ENCODE measurements at places on chromosomes 3 and 15.

GRCh38 chr3:33221241-33221640 lies 2.6 kb upstream of the SUSD5 start:
- DNase-seq, result no peak

- no peak for DNase-seq
Observed at GRCh38 chr3:157042226-157042625, 117.7 kb downstream of the CCNL1 start.

- DNase-seq, result no peak
Observed at GRCh38 chr3:74127256-74127655, 487.2 kb downstream of the CNTN3 start.

DNA sequence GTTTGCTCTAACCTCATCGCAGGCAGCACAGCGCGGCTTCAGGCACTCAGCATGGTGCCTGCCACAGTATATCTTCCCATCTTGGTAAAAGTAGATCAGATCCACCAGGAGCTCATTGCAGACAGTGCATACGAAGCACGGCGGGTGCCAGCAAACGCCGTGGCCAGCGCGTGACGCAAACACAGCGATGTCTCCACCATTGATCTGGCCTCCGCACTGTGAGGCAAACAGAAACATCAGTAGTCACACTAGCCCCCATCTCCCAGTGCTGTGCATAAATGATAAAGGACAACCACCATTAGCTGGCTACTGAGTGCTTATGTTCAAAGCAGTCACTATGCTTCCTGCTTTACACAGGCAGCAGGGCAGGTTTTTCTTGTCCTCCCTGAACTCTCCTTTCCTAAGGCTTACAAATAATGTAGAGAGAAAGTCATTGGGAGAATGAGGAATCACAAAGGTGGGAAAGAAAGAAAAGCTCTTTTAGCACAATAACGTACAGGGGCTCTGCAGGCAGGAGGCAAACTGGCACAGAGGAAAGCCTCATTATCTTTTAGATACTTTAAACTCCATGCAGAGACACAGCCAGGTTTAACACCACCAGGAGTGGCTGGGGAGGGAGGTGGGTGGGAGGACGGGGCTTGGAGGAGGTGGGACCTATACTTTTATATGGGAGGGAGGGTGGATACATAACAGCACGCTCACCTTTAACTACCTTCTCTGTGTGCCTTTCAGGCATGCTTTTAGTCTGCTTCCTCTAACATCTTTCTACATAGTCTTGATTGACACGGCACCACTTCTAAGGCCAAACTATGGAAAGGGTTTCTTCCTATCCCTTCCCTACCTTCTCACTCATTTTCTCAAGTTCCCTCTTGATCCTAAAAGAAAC lies 67.9 kb downstream of the PRICKLE2 start:
- DNase-seq, result no peak

GRCh38 chr3:126197343-126197742 lies 17.0 kb upstream of the ALDH1L1 start:
- DNase-seq, result no peak

DNA sequence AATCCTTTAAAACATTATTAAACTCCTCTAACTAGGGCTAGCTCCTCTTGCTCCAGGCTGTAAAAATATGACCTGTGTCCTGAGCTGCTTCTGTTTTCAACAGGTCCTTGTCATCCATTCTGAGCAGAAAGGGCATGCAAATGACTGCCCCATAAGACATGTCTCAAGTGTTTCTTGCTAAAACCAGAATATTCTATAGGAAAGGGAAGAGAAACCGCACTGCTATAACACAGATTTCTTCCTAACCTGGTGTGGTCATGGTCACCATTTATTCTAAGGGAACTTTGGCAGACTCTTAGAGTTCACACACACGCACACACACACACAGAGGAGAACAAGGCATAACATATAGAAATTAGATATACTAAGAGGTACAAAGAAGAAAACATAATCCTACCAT lies 34.2 kb upstream of the B3GNT5 start:
- DNase-seq, result no peak

- DNase-seq, result no peak
Observed at GRCh38 chr3:180183346-180183745, 146.6 kb upstream of the PEX5L start.

- DNase-seq, result no peak
Observed at GRCh38 chr3:147462856-147463255, 53.7 kb downstream of the ZIC1 start.

- no peak for DNase-seq
Observed at GRCh38 chr3:55724821-55725220, 237.7 kb upstream of the WNT5A start.

DNA sequence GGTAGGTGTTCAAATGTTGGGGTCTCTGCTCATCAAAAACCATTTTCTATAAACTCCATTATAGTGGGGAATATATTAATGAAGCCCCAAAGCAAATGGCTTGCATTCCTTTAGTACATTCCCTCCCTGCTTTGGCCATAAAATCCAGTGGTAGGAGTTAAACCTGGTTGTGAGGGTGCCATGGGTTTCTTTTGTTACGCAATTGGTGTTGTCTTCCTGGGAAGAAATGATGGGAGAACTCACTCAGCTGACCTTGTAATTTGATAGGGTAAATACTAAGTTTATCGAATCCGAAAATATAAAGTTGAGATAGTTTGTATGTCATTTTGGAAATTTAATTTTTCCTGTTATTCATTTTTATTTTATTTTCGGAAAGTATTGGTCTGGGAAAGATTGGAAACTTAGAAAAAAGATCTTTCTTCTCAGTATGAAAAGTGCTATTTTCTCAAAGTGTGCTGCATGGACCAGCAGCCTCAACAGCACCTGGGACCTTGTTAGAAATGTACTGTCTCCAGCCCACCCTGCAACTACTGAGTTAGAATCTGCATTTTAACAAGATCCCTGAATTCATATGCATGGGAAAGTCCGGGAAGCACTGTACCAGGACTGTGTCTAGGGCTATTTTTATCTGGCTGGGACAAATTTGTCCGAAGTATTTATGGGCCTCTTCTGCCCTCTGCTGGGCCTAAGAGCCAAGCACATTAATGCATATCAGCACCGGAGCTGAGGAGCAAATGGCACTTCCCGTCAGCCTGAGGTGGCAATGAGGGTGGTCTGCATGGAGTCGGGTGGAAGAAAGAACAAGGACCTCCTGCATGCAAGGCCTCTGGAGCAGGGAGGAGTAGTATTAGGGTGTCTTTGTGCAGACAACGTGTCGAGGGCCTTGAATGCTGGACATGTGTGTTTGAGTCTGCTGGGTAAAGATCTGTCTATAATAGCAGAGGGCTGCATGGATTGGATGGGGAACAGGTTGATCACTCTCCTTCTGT lies 54.7 kb downstream of the FAM81A start:
- peak; percentile 8 for DNase-seq

GRCh38 chr3:129483870-129484269 lies 43.8 kb downstream of the IFT122 start:
- no peak for DNase-seq

GRCh38 chr3:60708191-60708975 lies 542.9 kb downstream of the FHIT start:
- DNase-seq, result no peak

DNA sequence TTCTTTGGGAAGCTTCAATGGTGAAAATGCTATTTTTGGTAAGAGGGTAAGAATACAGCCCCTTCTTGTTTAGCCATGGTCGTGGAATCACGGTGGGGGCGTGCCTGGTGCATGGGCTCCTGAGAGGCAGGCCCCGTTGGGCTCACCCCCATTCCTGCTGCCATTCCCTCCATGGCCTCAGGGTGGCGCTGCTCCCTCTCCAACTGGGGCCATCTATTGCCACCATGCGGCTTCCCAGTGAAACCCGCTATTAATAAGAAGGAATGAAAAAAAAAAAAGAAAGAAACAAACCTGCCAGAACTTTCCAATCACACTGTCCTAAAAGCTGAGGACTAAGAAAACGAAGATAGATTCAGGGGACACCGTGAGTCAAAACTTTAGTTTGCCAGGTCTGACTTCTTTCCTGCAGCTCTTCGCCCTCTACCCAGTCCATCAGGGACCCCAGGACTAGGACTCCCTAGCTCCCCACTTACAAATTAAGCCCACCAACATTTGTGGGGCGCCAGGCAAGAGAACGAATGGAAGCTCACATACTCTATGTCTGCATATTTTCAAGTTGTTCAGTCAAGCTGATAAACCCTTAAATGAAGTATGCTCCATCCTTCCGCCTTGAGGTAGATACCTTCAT lies 30.6 kb upstream of the ABHD2 start:
- DNase-seq, result peak; percentile 67

DNA sequence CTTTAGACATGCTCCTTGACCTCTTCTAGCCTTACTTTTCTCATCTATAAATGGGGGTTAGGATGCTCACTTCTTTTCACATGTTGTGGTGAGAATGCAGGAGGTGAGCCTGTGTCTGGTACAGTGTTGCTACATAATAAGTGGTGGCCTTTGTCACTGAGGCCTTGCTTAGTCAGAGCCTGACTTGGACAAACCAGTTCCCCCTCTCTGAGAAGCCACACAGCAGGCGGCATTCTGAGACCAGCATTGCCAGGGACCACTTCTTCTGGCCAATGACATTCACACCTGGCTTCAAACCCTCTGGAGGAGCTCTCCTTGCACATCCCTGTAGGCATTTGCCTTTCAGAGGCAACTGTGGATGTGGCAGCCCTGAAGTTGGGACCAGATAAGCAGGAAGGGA lies 95.7 kb downstream of the MINAR1 start:
- DNase-seq, result no peak

DNA sequence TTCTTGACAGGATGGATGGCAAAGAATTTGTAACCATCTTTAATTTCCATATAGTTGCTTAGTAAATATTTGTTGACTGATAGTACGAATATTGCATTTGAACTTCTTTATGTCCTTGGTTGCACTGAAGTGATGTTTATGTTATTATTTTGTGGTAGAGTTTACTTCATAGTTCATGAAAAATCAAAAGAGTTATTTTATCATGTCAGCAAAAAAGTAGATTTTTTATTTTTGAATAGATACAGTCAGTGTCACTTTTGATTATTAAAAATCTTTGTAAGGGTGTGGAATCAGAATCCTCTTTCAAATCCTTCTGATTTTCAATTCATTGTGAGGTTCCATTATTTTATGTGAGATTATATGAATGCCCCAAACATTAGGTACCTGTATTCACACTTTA lies 35.0 kb downstream of the FILIP1L start:
- DNase-seq, result no peak

- DNase-seq, result no peak
Observed at GRCh38 chr3:81837071-81837593, 75.7 kb upstream of the GBE1 start.

- no peak for DNase-seq
Observed at GRCh38 chr3:125479091-125479490, 40.9 kb downstream of the SNX4 start.

DNA sequence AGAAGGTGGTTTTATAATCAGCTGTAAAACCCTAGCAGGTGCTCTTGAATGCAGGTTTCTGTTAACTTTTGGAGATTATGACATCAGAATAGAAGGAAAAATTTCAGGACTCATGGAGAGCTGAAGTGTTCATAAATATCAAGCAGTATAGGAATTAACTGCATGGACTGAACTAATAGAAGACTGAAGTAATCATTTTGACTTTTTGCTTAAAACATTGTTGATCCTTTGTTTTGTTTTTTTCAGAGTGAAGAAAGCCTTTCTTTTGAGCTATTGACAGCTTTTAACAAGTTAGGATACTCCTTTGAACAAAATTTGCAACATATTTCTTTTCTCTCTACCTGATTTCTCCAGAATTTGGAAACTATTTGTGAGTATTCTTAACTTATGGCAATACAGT lies 70.6 kb upstream of the DAZL start:
- DNase-seq, result no peak

DNA sequence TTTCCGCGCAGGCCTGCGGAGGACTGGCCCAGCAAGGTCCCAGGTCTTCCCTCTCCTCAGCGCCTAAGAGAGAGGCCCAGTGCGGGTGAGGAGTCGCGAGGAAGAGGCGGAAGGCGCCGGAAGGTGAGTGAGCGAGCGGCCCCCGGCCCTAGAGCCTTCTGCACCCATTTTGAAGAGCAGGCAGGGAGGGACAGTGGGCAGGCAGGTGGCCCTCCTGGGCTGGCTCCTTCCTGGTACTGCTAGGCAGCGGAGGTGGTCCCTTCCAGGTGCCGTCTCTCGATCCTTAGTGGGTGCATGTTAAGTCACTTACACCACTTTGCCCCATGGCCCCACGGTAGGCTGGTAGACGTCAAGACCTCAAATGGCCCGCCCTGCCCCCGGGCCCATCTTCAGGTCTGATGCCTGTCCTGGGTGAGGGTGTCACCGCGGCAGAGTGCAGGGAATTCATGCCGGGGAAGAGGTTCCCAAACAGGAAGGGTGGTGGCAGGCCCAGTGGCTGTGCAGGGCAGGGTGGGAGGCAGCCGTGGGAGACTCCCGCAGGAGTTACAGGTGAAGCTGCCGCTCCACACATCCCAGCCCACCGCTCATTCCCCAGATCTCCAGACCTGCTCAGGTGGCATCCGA lies 14.4 kb downstream of the PAK6 start:
- no peak for DNase-seq

DNA sequence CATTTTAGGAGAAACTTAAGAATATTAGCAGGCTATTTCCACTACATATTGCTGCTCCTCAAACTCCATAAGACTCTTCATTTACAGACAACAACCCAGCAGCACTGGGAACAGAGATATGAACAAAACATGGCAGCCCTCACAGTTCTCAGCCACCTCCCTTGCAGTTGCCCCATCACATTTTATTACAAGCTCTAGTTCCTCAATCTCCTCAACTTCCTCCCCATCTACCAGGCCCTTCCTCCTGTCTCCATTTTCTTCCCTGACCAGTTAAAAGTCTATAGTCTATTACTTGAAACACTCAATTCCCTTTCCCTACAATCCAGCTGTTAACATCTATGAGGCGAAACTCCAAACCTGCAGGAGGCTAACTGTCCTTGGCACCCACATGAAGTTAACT lies 412.5 kb downstream of the TBC1D5 start:
- DNase-seq, result no peak

GRCh38 chr15:78752492-78753358 lies 58.5 kb downstream of the ADAMTS7 start:
- no peak for DNase-seq

DNA sequence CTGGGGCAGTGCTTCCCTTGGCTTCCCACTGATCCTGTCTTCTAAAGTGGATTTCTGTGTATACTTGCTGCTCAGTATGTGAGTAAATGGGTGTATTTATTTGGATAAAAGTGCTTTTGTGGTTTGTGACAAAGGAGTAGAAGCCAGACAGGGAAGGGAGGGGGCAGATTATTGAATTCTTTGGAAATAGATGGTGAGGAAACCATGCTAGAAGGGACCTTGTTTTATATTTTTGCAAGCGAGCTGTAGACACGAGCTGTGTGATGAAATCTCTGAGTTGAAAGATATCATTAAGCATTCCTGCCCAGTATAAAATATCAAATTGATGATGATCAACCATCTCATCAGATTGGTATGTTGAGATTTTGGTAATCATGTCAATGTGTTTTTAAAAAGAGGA lies 68.9 kb downstream of the DUT start:
- no peak for DNase-seq

DNA sequence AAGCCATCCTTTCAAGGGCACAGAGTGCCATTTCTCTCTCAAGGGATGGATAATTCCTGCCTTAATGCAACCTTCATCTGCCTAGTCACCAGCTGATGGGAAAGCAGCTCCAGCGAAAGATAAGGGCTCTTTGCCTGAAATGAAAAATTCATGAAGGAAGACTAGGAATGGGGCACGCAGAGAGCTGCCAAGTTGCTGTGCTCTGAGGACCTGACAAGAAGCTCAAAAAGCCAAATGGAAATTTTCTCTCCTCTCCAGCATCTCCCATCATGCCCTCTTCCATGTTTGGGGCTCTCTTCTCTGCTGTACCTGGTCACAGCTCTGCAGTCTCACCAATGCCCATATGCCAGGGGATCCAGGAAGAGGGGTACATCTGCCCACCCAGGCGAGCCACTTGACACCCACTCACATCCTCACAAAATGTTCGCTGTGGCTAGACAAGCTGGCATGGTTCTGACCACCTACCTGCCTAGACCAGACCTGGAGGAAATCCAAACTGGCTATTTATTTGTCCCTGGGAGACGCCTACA lies 29.3 kb upstream of the ABHD2 start:
- DNase-seq, result no peak
